ENCODE measurements at places on chromosomes 16 and 17.

- no peak for DNase-seq
Measured at GRCh38 chr16:87276091-87276701, 41.0 kb downstream of the C16orf95 start.

- peak; percentile 55 for DNase-seq
Measured at GRCh38 chr17:77834170-77835115, 124.1 kb upstream of the TNRC6C start.

GRCh38 chr17:71334048-71334751, 786.6 kb upstream of the SOX9 start:
- no peak for DNase-seq

DNA sequence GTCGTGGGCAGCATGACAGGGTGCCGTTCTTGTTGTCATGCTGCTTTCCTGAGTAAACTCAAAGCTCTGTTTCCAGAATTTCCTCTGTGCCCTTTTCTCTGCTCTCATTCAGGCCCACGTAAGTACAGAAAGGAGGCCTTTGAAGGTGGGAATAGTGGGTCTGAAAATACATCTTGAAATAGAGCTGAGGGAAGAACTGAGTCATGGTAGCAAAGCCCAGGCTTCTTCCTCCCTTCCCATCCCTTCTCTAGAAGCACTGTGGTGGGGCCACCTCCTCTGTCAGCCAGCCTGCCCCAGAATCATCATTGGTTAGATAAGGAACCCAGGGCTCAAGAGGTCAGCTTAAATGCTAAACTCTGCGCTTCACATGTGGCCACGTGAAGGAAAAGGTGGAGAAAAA, 9.4 kb downstream of the CTRL start:
- no peak for DNase-seq

Measured in activated T-cell treated with anti-CD3 and anti-CD28 coated beads for 24 hours (primary cell).